ENCODE measurements at places on chromosomes 5 and 9.

- no peak for DNase-seq
Observed at GRCh38 chr9:120402741-120403542, 177.0 kb downstream of the CDK5RAP2 start.

DNA sequence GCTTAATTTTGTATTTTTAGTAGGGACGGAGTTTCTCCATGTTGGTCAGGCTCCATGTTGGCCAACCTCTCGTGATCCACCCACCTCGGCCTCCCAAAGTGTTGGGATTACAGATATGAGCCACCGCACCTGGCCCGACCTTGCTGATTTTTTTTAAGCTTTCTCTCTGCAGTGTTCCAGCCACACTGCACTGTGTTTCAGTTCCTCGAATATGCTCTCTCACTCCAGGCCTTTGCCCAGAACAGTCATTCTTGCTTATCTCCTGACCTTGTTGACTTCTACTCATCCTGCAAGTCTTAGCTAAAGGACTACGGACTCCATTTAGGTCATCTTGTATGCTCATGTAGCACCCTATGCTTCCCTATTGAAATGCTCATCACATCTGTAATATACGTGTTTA lies 3.3 kb downstream of the SNAPC3 start:
- DNase-seq = no peak

DNA sequence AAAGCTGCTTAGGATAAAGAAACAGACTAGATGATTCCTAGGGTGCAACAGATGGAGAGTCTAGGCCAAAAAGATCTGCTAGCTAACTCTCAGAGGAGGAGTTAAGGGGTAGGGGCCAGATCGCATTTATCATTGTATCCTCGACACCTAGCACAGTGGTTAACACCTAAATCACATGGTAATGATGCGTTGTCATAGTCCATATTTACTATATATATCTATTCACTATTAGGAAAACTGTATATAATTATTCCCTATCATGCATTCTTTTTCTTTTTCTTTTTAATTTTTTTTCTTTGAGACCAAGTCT lies 92.8 kb upstream of the SLC44A1 start:
- DNase-seq = no peak

DNA sequence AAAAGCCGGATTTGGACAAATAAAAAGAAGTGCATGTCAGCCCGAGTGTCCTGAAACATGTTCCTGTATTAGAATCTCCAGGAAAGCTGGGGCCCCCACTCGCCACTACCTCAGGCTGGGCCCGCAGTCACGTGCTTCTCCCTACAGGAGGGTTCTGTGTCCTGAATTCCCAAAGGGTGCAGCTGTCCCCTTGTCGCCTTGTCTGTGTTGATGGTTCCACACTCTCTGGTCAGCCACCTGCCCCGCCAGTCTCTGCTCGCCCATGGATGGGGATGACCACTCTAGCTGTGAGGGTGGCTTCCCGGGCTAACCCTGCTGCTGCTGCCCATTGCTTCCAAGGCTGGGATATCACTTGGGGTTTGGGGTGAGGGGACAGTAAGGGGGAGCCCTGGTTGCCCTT lies 3.1 kb upstream of the TMEM250 start:
- DNase-seq = no peak

DNA sequence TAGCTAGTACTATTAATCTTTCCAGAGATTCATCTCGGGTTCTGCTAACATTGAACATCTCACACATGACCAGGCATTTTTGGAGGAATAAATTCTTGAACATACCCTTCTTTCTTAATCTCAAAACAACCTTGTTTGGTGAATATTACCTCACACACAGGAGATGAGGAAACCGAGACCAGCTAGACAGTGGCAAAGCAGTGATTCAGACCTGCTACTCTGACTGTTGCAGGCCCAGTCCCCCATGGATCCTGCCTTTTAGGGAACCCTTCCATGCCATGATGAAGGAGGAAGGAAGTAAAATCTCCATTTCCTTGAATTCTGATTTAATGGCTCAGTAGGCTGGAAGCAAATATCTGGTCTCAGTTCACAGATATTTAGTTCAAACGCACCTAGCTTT lies 2.6 kb downstream of the PCSK5 start:
- DNase-seq = no peak

DNA sequence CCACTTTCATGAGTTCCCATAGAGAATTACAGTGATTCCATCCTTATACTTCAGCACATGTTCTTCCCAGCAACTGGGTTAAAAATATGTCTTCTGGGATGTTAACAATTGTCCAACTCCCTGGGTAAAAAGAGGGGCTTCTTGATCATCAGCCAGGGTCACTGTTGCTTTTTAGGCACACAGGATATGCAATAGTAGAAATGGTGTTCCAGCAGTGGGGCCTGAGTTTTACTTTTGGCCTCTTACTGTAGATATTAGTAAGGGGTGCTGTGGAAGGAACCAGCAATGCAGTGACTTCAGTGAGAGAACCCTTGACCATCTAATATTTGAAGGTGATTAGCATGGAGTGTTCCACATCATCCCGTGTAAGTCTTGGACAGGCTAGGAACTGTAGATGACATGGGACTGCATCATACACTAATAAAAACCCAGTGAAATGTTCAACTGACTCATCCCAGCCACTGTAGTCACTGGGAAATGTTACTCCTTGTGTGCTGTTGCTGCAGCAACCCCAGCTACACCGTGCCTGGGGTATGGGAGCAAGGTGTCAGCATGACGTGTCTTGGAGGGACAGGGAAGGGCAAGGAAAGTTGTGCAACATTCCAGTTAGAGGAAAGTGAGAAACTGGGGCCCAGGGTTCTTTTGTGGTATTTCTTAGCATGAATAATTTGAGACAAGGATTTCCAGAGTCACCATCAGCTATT lies 610.9 kb downstream of the RAB3C start:
- DNase-seq = no peak

DNA sequence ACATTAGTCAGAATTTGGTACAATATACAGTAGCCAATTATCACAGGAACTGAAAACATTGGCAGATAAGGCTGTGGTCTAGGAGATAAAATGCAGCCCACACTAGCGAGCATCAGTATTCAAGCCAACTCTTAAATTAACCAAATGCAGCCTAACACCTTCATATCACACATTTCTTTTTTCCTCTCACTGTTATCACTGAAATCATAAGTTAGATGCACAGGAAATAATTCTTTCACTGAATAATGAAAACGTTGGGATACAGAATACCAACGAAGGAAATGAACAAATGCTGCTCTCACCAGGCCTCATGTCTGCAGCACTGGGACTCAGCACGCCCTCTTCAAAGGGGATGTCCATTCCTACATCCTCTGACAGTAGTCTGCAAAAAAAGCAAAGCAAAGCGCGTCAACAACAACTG lies 109.1 kb upstream of the PCA3 start:
- DNase-seq = no peak

DNA sequence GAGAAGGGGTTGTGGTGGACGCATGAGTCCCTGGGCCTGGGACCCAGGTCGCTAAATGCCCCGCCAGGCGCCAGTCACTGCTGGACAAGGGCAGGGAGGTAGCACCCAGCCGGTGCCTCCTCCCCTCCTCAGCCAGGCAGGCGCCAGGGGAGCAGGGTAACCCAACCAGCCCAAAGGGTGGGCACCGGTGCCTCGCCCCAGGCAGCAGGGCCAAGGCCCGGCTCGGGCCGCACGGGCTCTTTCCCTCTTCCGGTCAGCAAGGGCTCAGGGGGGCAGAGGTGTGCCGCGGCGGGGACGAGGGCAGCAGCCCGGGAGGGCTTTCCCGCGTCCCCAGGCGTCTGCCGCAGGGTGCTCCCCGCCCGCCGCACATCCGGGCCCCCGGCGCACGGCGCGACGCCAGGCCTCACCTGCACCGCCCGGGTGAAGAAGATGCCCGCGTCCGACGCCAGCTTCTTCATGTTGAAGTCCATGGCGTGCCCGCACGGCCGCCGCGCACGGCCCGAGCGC lies 393 bp downstream of the SH3GLB2 start:
- no peak for DNase-seq

DNA sequence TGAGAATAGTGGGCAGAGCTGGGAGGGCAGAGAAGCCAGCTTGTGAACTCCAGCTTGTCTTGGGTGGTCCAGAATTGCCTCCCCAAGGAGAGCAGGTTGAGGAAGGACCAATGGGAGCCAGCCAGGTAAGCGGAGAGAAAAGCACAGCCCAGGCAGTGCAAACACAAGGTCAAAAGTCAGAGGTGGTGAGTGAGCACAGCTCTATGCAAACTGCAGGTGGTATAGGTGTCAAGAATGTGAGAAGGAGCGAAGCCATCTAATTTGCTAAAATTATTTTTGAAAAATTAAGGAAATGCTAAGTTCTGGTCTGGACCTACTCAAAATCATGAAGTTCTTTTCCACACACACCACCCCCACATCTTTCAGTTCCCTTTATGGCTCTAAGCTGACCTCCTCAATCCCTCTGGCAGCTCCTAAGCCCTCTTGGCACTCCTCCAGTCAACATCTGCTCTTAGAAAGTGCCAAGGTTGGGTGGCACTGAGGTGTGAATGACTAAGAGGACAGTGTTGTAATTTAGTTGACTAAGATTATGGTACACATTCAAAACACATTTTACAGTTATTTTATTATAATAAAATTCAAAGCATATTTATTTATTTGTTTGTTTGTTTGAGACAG lies 6.6 kb upstream of the OTULINL start:
- no peak for DNase-seq

DNA sequence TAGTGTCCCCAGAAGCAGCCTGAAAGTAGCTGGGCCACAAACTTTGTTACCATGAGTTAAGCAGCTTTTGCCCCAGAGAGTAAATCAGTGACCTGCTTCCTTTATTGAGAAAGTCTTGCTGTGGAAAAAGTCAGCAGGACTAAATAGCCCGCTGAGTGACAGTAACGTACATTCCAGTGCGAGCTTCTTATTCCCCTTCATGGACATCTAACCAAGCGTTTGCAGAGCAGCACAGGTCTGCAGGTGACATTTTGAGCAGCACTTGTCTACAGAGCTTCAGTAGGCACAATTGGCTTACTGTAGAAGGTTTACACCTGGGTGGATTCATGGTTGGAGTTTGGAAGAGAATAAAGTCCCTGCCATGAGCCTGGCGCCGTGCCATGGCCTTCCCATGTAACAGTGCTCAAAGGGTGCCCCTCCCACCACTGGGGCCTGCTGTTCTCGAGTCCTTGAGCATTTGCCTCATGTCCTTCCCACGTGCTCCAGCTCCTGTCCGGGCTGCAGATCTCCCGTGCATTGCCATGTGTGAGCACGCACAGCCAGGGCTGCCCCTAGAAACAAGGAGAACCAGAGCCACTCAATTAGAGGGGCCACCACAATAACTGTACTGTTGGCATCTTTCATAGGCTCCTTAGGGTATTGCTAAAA lies 41.3 kb upstream of the GRHPR start:
- no peak for DNase-seq

DNA sequence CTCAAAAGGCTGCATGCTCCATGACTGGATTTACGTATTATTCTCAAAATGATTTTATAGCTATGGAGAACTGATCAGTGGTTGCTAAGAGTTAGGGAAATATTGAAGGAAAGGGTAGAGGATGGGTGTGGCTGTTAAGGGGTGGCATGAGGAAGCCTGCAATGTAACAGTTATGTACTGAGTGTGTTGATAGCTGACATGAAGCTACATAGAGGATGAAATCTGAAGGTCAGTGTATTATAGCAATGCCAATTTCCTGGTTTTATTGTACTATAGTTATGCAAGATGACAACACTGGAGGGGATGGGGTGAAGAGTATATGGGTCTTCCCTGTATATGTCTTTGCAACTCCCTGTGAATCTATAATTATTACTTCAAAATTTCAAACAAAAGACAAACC lies 51.0 kb downstream of the TMEM245 start:
- no peak for DNase-seq

- DNase-seq = no peak
Observed at GRCh38 chr9:120694559-120694958, 19.7 kb downstream of the MEGF9 start.

DNA sequence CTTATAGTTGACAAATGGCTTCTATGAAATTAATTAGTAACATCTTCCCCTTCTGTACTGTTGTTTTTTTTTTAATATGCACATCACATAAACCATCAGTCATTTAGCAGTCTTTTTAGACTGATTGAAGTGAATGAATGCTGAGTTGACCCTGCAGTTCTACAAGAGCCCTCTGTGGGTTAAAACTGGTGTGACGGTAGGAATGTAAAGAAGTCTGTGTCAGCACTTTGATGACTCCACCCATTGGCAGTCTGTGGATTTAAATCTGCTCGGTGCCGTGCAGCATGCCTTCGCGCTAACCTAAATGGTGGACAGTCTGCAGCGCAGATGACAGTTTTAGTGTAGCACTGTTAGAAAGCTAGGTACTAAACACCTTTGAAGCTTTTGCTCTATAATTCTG lies 3.1 kb downstream of the GTF3C4 start:
- no peak for DNase-seq

GRCh38 chr9:16445141-16445920 lies 425.1 kb downstream of the BNC2 start:
- DNase-seq = no peak

GRCh38 chr9:124262649-124262972 lies 4.9 kb downstream of the NEK6 start:
- no peak for DNase-seq

DNA sequence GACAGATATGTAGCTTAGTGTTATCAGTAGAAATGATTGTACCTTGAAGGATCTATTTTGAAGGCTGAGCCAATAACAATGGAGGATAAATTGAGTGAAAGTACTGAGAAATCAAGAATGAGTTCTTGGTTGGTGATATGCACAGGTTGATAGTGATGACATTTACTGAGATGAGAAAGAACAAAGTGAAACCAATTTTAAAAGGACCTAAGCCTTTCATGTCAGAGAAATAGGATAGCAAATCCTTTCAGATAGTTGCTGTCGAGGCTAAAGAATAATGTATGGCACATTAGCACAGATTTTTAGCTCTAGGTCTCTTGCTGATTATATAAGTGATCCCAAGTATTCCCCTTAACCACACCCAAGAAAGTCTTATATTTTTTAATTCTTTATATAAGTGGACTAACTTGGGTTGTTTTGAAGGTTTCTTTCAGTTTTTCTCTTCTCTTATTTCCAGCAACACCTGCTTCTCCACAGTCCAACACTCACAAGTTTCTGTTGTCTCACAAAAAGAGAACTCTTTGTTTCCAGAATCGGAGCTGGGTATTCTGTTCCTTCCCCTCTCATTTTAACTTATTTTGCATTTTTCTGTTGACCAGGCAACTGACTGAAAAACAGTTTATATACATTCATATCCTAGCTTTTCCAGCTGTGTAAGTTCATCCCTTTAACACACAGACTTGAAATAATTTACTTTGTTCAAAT lies 286.9 kb upstream of the ATP10B start:
- no peak for DNase-seq

GRCh38 chr5:150009671-150010387 lies 9.3 kb downstream of the HMGXB3 start:
- no peak for DNase-seq

- no peak for DNase-seq
Observed at GRCh38 chr5:81749192-81749560, 1.7 kb downstream of the SSBP2 start.

DNA sequence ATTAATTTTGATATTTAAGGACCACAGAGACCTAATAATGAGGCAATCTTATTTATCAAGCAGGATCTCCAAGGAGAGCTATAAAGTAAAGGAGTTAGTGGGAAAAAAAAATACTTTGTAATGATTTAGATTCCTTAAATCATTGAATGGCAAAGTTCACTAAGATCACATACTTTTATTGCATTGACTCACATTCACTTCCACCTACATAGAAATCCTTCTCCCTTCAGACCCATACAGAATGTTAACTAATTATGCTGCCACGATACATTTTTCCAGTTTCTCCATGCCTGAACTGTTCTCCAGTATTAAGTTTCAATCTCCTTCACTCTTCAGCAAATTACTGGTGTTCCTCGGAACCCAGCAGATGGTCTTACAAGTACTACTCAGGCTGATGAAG lies 388.7 kb downstream of the EFNA5 start:
- DNase-seq = no peak

GRCh38 chr5:95543017-95543705 lies 11.6 kb downstream of the SKIC3 start:
- DNase-seq = no peak

GRCh38 chr5:31614151-31615020 lies 24.5 kb upstream of the PDZD2 start:
- no peak for DNase-seq
